IMR-90 (cell line): ENCODE measurements at places on chromosomes 5 and 9. TPM values are rescaled to one million over a fixed set of nuclear protein-coding genes. Genes with fewer than 3 reads are reported as not detected.

GRCh38 chr9:23849379-23850035 lies 23.5 kb upstream of the ELAVL2 start:
- DNase-seq, result no peak

DNA sequence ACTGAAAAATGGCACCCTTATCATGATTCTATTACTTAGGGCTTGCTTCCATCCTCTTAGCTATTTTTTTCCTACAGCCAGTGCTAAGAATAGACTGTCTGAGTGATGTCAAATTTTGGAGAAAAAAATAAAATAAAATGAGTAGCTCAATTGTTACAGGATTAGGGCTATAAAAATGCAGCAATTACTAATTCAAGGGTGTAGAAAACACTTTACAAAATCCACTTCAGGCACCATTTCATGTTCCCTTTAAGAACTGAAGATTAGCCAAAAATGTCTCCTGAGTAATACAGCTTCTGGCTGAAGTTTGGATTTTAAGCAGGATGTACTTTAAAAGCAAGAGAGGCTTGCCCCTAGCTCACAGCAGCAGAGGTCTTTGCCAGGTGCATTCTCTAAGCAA lies 240.5 kb upstream of the IRX1 start:
- no peak for DNase-seq

- DNase-seq, result no peak
Measured at GRCh38 chr9:98819231-98819630, 11.8 kb downstream of the GALNT12 start.

GRCh38 chr5:93578813-93579691 lies 2.0 kb downstream of the NR2F1-AS1 start:
- peak; percentile 72 for DNase-seq

DNA sequence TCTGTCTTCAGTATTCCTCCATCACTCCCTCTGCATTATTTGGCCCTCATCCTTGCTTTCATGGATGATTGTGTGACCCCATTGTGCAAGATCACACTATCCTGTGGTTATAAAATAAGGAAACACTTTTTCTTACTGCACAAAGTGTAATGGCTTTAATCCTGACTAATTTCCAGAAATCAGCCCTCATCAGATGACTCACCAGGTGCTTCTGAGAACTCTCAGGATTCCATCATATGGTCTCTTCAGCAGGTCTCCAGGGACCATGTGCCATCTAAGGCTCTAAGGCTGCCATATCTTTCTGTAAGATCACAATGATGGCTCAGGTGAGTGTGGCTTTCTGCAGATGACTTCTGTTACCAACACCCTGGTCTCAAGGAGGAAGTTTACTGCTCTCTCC lies 27.3 kb upstream of the FER start:
- peak; percentile 21 for DNase-seq

DNA sequence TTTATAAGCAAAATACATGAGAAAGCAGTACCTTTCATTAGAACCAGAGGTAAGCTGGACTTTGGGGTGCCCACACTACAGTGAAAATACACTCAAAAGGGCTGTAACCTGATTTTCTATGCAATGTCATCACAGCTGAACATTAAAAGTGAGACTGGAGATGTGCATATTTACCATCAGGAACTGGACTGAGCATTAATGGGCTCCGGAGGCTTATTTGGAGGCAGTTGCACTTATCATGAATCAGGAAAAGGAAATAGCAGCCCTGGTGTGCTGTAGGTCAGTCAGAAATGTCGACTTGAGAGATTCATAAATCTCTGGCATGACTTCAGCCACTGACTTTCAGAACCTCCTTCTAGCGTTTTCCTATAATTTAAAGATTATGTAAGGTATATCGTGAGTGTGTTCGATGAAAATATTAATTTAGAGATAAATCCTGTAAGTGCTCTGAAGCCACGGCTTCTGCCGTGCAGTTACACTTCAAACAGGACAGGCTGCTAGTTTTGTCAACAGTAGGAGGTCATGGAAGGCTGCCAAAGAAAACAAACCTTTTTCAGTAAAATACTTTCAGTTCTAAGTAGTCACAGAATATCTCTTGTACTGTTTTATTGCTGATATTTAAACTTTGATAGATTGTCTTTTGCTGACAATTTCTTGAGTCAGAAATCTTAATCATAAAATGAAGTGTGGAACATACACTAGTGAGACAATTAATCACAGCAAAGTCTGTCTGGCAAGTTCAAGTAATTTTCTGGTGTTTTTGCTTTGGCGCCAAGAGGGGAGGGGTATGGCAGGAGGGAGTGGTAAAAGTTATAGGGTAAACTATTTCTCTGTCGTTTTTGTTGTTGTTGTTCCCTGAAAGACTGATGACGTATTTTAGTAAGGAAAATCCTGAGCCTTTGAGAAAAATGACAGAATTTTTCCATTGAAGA lies 939.7 kb downstream of the NR2F1-AS1 start:
- peak; percentile 66 for DNase-seq

DNA sequence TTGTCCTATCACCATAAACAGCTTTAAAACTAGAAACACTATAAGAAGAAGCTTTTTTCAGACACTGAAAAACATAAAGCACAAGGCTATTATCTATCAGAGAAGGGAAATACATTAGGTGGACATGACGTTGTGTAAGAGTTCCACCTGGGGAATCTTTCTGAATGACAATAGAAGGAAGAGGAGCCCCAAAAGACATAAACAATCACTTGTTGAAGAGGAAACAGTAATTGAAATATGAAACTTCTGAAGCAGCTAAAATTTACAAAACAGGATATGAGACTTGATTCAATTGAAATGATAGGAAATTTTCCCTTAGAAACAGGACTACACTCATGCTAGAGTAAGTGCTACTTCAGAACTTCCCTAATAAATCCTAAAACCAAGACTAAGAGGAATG lies 933.6 kb downstream of the EFNA5 start:
- DNase-seq, result no peak

GRCh38 chr9:121876658-121877271 lies 216.3 kb downstream of the TTLL11 start:
- DNase-seq, result peak; percentile 89

The DND1 gene
- total RNA-seq, result under 0.01 TPM in 2 replicates

The FAM81B gene
- not detected in 2 replicates for total RNA-seq

The C5orf34 gene
- total RNA-seq, result 6.1 and 7.2 TPM in 2 replicates
